ENCODE measurements at places on chromosomes 2 and 18.

DNA sequence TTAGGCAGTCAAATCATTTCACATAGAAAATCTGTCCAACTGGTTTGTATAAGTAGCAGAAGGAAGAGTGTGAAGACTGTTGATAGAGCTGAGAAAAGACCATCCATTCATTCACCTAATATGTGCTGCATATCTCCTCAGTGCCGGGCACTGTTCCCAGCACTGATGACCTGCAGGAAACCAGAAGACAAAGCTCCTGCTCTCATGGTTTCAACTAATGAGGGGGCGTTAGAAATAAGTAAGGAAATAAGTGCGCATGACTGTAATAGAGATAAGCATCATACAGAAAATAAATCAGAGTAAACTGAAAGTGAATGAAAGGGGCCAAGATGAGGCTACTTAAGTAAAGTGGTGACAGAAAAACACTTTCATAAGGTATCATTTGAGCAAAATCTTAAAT, 427.5 kb upstream of the CDH20 start:
- no peak for DNase-seq

DNA sequence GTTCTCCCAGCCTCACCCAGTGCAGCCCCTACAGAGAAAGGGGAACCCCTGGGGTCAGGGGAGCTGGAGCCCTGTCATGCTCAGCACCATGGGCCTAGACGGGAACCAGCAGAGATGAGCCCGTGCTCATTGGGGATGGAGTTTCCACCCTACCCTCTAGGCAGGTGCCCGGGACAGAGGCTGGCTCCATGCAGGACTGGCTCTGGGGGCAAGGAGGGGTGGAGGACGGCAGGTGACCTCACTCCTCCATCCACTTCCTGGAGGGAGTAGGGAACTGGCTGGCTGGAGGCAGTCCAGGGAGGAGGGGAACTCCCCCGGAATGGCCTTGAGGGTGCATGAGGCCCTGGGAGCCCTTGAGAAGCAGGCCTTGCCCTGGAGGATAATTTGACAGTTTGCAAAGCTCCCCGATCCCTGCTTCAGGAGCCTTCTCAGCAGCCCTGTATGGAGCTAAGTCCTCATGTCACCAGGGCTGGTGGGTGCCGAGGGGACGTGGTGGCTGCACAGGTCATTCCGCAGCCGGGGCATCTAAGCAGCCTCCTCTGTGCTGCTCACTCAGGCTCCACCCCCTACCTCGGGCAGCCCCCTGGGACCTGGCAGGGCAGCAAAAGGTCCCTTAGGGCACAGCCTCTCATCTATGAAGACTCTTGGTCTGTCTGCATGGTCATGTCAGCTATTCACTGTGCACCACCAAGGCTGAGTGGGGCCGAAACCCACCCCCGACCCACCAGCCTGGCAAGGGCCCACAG, 2.1 kb downstream of the NEURL3 start:
- DNase-seq, result no peak

- DNase-seq, result no peak
Observed at GRCh38 chr18:59072727-59073421, 66.8 kb upstream of the SEC11C start.

DNA sequence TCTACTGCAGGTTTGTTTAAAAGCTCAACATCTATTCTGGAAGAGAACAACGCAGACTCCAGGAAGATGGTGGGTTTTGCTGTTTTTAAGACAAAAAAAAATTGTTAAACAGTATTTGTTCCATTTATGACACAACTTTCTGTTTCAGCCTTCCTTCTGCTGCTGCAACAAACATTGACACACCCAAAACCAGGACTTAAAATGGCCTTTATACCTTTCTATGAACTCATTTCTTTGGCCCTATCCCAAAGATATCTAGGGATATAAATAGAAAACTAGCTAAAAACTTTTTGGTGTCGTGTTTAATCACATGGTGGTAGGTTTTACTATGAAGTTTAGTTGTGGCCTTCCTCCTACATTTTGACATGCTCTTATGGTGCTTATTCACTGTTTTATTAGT, 964 bp upstream of the GALNT3 start:
- DNase-seq, result no peak

DNA sequence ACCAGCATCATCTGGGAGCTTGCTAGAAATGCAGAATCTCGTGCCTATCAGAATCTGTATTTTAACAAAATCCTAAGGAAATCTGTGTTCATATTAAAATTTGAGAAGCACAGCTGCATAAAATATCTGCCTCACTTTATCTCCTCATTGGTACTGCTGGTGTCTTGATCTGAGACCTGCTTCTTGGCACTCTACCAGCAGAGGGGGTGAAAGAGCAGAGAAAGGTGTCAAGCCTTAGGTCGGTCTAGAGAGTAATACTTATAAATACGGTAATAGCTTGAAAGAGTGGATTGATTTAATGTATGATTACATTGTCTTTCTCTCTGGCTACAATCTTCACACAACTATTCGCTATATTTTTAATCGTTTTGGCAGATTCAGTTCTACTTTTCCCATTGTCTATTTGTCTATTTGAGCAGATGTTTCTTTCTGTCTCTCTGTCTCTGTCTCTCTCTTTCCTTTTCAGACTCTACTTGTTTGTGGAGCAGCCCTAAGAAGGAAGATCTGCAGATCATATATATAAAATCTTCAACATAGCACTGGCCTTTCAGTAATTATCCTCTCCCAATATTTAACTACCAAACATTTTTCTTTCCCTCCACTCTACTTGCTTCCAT, 1.7 kb upstream of the GCG start:
- DNase-seq, result peak; percentile 43

All from COR-L47 (cell line).